H9 (cell line): ENCODE measurements at places on chromosomes 5 and 9. TPM values are rescaled to one million over a fixed set of nuclear protein-coding genes. Genes with fewer than 3 reads are reported as not detected.
A peak's percentile ranks its signal among the peaks of the same experiment; 100 is the strongest.

DNA sequence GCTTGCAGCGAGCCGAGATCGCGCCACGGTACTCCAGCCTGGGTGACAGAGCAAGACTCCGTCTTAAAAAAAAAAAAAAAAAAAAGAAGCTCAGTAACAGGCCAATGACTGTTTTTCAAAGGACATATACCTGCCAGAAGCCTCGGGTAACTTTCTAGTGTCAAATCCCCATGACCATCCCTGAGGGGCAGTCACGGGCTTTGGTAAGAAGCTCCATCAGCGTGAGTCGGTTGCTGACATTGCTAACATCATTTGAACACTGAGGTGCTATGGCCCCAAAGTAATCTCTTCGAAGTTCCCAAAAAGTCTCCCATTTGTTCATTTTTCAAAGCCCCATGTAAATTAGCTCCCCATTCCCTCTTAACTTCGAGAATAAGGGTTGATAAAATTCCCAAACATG lies 11.6 kb downstream of the NAIP start:
- peak; percentile 50 for DNase-seq

- DNase-seq: no peak
These were observed 95.1 kb downstream of the MEF2C start for GRCh38 chr5:88787856-88788255.

DNA sequence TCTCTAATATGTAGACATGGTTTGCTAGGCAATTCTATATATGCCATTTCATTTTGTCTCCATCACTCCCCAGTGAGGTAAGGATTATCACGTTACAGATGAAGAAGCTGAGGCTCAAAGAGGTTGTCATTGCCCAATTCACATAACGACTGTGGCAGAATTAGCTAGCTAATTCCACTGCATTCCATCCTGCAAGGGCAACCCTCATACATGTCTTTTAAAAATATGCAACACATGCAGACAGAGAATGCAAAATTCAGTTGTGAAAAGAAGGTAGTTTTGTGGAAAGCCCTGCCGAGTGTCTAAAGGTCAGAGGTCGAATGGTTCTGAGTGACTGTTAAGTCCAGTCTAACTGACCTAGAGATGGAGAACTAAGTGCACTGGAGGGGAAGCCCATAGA lies 219.2 kb downstream of the PAPPA start:
- no peak for DNase-seq

GRCh38 chr5:77294185-77294584 lies 83.7 kb downstream of the PDE8B start:
- DNase-seq: no peak

GRCh38 chr5:65832603-65833228 lies 93.7 kb upstream of the ERBIN start:
- DNase-seq: no peak

GRCh38 chr9:94663140-94663539 lies 23.8 kb upstream of the FBP1 start:
- no peak for DNase-seq

Gene PLK2
- total RNA-seq: 24.3 and 26.2 TPM in 2 replicates

GRCh38 chr5:77841616-77842015 lies 65.5 kb upstream of the TBCA start:
- DNase-seq: no peak

DNA sequence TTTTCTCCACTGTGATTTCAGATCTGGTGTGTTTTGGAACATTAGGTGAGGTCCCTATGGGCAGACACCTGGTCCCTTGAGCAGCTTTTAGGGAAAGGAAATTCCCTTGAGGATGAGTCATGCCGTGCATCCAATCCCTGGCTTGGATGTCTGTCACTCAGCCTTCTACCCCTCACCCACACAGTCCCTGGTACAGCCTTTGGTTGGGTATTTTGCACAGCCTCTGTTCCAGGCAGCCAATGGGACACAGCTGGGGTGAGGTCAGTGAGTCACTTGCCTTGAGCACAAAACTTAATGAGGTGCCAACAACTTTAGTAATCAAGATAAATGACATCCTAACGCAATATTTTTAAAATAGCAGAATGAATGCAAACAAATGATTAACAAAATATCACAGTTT lies 22.7 kb upstream of the SVEP1 start:
- peak; percentile 54 for DNase-seq

Gene BNIP1
- 8.0 and 8.8 TPM in 2 replicates for total RNA-seq

DNA sequence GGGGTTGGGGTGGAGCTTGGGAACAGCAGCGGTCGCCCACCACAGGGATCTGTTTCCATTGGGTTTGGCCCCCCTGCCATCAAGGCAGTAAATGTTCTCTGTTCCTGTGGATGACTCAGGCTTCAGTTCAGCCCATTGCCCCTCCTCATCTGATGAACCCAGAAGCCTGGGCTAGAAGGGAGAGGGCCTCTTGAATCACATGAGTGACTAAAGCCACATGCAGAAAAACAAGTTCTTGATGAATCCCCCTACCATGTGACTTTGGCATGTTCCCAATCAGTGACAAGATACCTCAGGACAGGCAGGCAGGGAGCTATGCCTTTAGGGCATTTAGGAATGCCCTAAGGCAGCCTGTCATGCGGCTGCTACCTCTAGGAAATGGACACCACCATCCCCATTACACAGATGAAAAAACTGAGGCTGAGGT lies 2.5 kb downstream of the SH3PXD2B start:
- DNase-seq: peak; percentile 35

DNA sequence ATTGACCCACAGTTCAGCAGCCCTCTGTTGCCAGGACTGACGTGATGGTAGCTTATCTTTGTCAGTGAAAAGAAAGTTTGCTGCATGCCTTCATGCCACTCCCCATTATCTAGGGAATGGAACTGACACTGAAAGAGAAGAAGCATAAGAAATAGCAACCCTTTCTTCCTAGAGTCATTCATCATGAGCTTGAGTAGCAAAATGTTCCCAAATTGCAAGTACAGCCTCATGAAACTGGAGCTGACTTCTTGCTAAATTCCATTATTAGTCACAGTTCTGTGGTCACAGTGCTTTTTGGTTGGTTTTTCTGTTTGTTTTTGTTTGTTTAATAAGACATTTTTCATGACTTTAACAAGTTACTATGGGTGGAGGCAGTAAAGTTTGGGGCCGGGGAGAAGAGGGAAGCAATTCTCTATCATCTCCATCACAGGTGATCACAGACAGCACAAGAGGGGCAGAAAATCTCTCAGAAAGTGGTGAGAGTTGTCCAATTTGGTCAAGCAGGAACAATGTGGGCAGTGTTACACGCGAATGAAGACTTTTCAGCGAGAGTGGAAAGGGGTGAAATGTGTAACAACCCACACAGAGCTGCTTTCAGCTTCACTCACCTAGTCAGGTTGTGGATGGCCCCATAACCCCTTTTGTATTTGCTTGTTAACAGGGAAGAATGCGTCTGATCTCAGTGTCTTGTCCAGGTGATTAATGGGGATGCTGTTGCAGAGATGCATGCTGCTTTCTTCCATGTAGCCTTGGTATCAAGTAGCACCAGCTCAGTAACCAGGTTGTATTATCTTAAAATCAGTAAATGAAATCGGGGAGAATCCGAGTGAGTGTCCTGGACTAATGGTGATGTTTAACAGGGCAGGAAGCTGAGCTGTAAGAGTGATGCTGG lies 440.4 kb downstream of the DMRT2 start:
- no peak for DNase-seq

- DNase-seq: no peak
These were observed 212.7 kb downstream of the ESM1 start for GRCh38 chr5:54772684-54773083.

- peak; percentile 75 for DNase-seq
These were observed 12.9 kb downstream of the OR2V2 start for GRCh38 chr5:181160152-181160754.

GRCh38 chr9:137049544-137050449 lies 3.8 kb upstream of the NPDC1 start:
- DNase-seq: peak; percentile 79
